ENCODE measurements at places on chromosomes 4 and X.

- DNase-seq: no peak
Measured at GRCh38 chr4:108191269-108191914, 22.7 kb upstream of the LEF1 start.

GRCh38 chr4:168711197-168712140 lies 214.6 kb downstream of the PALLD start:
- no peak for DNase-seq

DNA sequence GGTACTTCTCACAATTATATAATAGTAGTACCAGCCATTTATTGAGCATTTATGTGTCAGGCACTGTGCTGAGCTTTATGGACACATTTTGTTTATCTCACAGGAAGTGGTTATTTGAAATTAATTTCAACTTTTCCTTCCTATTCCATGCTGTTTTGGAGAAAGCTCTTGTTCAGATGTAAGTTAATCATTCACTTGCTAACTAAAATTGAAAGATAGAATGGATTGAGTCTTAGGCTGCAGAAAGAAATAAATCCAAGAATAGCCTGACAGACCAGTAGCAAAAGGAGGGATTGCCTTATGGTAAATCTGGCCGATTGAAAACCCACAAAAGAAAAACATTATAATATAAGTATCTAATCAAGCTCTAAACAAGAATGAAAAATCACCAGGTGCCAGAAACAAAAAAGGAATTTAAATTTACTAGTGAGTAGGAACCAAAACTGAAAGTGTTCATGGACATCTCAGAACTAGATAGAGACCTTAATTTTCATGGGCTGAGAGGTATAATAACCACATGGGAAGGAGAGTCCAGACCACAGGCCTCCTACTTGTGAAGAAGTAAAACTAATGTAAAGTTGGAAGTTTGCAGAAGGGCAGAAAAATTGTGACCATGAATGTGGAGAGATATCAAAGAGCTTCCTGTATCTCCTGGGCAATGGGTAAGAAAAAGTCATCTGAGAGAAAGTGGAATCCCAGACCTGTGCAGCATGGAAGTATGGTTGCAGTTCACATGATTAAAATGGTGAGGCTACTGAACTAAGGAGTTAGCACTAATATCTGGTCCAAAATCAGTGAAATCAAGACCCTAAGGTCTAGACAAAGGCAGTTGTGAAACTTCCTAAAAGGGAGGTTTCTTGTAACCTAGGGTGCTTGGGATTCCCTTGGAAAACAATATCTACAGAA lies 38.0 kb downstream of the RADX start:
- DNase-seq: no peak

DNA sequence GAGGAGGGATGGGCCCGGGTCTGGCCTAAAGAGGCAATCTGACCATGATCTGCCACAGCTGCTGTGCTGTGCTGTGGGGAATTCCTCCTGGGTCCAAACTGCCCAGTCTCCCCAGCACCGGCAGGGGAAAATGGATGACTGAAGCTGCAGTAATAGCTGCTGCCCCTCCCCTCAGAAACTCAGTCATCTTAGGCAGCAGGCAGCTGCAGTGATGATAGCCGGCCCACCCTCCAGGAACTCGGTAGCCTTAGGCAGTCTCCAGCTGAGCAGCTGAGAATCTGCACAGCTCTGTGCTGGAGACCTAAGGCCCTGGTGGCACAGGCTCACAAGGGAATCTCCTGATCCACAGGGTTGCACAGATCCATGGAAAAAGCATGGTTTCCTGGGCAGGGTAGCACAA lies 113.4 kb upstream of the USP38 start:
- no peak for DNase-seq

GRCh38 chrX:20181598-20182329 lies 40.1 kb upstream of the EIF1AX start:
- DNase-seq: no peak

- no peak for DNase-seq
Measured at GRCh38 chrX:44844204-44844603, 383 bp downstream of the DUSP21 start.

- DNase-seq: no peak
Measured at GRCh38 chrX:10482708-10483107, 137.7 kb downstream of the MID1 start.

GRCh38 chr4:64158648-64159326 lies 250.5 kb downstream of the TECRL start:
- DNase-seq: no peak

GRCh38 chr4:72814241-72814640 lies 245.2 kb upstream of the ADAMTS3 start:
- no peak for DNase-seq

DNA sequence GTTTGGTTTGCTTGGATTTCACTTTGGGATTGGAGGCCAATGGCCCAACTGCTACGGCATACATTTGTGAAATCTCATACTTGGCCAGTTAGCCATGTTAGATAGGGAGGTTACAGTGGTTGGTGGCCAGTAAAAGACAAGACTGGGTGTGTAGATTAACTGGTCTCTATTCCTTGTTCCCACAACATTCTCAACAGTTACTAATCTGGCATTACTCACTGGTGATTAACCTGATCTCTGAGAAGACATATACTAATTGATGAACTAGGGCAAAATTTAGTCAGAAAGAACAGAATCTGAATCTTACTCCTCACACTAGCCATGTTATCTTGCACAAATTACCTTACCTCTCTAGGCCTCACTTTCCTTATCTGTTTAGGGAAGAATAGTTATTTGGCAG lies 33.4 kb downstream of the GATB start:
- DNase-seq: no peak

GRCh38 chr4:102778720-102779119 lies 18.0 kb upstream of the MANBA start:
- no peak for DNase-seq

- DNase-seq: no peak
Measured at GRCh38 chr4:13285336-13285735, 198.8 kb downstream of the RAB28 start.

- DNase-seq: no peak
Measured at GRCh38 chr4:105022811-105023667, 123.6 kb upstream of the TET2 start.

DNA sequence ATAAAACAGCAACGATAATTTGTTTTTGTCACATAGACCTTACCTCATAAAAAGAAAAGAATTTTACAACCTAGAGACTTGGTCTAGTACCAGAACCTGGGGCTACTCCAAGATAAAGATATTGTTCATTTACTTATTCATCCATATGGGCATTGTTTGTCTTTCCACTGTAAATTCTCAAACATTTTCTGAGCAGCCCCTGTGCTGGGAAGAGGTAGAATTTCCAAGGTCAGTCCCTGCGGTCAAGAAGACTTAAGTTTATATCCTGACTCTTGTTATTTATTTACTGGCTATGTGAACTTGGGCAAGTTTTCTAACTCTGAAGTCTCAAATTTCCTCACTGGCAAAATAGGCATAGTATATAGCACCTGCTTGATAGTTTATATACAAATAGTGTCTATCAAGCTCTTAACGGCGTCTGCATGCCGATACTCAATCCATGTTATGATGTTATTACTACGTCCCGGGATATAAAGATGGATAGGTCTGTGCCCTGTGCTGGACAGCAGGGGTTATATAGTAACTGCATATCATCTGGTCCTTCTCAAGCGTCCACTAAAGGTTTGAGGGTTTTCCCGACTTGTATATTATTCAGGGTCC lies 222.1 kb upstream of the TAPT1 start:
- DNase-seq: no peak

- DNase-seq: no peak
Measured at GRCh38 chr4:21885241-21885640, 63.3 kb downstream of the KCNIP4 start.

GRCh38 chrX:24410514-24411189 lies 50.2 kb downstream of the SUPT20HL1 start:
- DNase-seq: no peak

GRCh38 chrX:11770320-11770719 lies 12.3 kb downstream of the MSL3 start:
- peak; percentile 67 for DNase-seq

DNA sequence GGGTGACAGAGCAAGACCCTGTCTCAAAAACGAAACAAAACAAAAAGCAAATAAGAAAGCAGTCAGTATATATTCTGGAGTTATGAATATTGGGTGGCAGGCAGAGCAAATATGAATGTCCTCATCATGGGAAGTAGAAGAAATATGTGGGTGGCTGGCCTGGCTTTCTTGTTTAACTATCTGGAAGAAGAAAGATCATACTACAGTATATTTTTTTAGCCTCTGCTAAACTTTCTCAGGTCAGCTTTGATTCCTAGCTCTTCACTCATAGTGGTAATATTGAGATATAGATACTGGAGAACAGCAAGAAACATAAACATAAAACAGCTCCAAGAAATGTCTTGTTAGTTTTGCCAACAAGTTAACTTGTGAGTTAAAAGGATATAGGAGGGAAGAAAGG lies 192.5 kb downstream of the SOWAHB start:
- DNase-seq: no peak

DNA sequence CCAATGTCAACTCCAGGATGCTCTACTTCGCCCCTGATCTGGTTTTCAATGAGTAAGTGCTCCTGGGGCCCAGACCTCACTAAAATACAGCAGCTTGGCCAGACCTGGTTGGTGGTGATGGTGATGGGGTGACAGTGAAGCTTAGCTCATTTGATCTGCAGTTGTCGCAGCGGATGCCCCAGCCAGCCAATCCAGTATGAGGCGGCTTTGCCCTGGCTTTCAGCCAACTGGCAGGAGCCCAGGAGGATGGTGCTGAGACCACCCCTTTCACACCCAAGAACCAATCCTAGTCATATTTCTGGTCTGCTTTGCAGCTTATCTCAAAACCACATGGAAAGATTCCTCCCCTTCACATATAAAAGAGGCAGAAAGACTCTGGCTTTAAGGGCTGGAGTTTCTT lies 173.8 kb downstream of the AR start:
- no peak for DNase-seq

DNA sequence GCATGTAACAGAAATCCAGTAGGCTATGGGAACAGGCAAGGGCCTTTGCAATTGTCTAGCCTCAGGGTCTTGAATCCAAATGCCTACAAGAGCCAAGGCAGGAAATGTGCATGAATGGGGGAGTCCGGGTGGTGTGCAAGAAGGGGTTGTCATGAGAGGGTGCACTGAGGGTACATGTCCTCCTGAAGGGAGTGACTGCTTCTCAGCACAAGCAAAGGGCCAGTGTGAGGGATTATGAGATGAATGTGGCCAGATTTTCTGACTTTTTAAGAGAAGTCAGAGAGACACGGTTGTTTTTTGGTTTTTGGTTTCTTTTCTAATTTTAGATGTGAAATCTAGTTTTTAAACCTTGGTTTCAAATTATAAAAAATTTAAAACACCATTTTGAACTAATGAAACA lies 76.5 kb upstream of the LSM6 start:
- DNase-seq: no peak

DNA sequence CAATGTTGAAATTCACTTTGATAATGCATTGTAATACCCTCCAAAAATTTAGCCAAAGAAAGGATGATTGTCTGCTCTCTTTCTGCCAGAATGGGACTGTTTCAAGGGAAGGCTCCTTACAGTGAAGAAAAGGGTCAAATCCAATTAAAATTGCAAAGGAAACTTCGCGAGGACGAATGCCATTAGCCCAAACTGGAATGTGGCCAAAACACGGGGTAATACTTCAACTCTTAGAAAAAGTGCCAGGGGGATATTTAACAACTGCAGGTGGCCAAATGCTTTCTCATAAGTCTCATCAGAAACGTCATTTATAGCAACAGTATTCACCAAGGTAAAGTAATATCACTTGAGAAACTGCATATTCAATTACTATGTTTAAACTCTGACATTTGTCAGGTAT lies 29.0 kb downstream of the NKX3-2 start:
- no peak for DNase-seq

DNA sequence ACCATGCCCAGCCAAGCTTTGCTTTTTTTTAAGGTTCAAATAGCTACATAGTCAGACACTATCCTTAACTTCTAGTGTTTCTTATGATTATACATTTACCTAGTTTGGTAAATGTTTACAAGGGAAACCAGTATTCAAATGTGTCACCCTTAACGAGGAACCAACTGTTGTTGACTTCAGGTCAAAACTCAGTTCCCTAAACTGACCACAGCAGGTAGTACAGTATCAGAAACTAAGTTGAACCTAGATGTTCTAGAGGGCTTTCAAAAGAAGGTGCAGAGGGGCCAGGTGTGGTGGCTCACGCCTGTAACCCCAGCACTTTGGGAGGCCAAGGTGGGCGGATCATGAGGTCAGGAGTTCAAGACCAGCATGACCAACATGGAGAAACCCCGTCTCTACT lies 11.3 kb downstream of the GPC4 start:
- no peak for DNase-seq

- no peak for DNase-seq
Measured at GRCh38 chrX:41922431-41923151, 763 bp downstream of the CASK start.

- DNase-seq: no peak
Measured at GRCh38 chr4:158875026-158875425, 106.2 kb downstream of the FNIP2 start.

GRCh38 chr4:74755486-74755885 lies 38.8 kb downstream of the BTC start:
- no peak for DNase-seq

DNA sequence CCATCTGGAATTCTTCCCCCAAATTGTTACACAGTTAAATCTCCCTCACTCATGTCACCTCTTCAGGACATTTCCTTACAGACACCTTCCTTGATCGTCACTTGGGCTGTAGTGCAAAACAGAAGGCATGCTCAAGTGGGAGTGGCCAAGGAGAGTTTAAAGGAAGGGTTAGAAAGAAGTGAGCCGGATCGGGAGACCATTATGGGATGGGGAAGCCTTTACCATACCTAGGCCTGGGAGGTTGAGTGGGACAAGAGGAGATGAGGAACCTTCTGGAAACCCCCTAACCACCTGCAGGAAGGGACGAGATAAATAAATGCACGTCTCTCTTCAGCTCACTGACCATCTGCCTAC lies 102.7 kb downstream of the UCHL1 start:
- no peak for DNase-seq

GRCh38 chr4:93748373-93749291 lies 79.9 kb upstream of the ATOH1 start:
- no peak for DNase-seq

DNA sequence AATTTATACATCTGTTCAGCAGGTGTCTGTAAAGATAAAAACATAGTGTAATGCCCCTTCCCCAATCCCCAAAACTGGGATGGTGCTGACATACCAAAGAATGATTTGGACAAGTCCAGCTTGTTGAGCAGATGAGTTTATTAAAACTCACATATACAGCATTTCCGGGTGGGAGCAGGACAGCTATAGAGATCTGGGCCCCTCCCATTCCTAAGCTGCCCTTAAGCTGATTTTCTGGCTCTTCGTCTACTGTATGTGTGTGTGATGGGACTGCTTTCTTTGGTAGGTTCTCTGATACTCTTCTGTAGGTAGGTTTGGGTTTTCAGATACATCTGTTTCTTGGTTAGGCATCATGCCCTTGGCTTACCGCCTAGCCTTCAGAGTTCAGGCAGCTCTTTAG lies 703.7 kb upstream of the PCDH10 start:
- DNase-seq: no peak

All from CD4-positive, alpha-beta memory T cell (primary cell).